ENCODE measurements at places on chromosomes 11 and 22.

- no peak for DNase-seq
Observed at GRCh38 chr11:8047382-8047781, 33.6 kb upstream of the TUB start.

DNA sequence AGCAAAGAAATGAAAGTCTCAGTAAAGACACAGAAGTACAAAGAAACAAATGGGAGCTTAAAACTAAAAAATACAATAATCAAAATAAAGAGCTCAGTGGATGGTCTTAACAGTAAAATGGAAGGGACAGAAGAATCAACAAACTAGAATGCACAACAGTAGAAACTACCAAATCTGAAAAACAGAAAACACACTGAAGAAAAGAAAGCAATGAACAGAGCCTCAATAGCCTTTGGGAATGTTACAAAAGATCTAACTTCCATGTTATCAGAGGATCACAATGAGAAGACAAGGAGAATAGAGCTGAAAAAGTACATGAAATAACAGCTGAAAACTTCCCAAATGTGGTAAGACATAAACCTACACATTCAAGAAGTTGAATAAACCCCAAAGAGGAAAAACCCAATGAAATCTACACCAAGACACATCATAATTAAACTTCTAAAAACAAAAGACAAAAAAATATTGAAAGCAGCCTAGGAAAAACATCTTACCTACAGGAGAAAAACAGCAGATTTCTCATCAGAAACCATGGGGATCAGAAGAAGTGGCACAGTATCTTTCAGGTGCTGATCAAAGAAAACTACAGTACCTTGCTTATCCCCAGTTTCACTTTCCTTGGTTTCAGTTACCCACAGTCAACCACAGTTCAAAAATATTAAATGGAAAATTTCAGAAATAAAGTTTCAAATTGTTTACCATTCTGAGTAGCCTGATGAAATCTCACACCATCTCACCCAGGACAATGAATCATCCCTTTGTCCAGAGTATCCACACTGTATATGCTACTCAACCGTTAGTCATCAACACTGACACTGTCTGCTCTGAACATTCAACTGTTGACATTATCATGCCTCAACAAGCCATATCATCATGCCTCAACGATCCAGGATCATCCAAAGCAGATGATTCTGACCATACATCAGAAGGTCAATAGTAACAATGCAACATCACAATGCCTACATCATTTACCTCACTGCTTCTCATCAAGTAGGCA lies 22.2 kb downstream of the RRAS2 start:
- no peak for DNase-seq

- DNase-seq, result no peak
Observed at GRCh38 chr11:94883878-94884277, 89.5 kb downstream of the CWC15 start.

GRCh38 chr11:130693543-130693942 lies 222.7 kb downstream of the SNX19 start:
- no peak for DNase-seq

- DNase-seq, result no peak
Observed at GRCh38 chr11:73185680-73186293, 32.3 kb upstream of the P2RY2 start.

GRCh38 chr11:78195917-78196560 lies 7.3 kb downstream of the USP35 start:
- DNase-seq, result no peak

Measured in GM12864 (cell line).